ENCODE measurements at places on chromosomes 16 and 17.

- DNase-seq, result no peak
Measured at GRCh38 chr17:21816592-21817567, 124.6 kb downstream of the KCNJ18 start.

DNA sequence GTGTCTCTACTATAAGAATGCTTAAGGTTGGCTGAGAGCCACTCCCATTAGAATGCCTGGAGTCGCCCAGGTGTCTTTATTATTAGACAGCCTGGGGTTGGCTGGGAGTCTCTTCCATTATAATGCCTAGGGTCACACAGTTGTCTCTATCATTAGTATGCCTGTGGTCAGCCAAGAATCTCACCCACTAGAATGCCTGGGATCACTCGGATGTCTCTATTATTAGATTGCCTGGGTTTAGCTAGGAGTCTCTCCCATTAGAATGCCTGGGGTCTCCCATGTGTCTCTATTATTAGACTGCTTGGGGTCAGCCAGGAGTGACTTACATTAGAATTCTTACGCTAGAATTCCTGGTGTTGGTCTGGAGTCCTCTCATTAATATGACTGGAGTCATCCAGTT lies 2255.3 kb downstream of the TP53TG3F start:
- no peak for DNase-seq

DNA sequence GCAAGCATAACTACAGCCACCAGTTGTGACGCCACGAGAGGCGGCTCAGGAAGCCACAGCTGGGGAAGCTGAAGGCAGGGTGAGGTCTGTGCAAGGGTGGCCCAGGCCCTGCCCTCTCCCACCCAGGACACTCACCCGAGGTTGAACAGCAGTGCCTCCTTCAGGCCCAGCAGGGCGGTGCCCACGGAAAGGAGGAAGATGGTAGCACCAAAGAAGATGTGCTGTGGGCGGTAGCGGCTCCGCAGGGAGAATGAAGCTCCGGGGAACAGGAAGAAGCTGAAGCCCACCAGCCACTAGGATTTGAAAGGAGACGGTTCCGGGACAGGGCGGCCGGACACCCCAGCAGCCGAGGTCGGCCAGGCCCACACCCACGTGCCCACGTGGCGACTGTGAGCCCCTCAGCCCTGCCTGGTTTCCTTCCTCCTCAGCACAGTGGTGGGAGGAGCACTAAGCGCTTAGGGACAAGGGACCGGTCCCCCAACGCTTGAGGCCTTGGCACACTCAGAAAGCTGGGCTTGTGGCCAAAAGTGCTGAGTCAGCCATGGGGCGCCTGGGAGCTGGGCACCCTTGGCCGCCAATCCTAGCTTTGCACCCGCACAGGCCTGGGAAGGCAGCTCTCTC lies 11.0 kb downstream of the CYB561 start:
- no peak for DNase-seq

GRCh38 chr17:80646328-80646727 lies 101.7 kb downstream of the RPTOR start:
- DNase-seq, result no peak

- no peak for DNase-seq
Measured at GRCh38 chr17:37562016-37562745, 47.0 kb downstream of the SYNRG start.

DNA sequence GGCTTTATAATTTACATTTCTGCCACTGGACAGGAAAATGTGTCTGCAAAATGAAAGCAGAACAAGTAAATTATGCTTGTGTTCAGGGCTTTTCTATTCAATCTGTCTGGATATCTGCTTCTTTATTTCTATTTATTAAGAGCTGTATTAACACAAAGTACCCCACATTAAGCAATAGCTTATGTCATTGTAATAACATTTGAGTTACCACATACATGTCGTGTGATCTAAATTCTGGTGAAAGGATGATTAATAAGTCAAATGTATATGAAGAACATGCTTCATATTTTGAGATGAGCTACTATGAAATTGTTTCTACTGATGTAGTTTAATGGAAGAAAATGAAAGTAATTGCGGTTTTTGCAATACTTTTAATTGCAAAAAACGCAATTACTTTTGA lies 238.2 kb downstream of the KCNJ2 start:
- DNase-seq, result no peak

GRCh38 chr16:67216612-67217490 lies 10.1 kb upstream of the TMEM208 start:
- no peak for DNase-seq

DNA sequence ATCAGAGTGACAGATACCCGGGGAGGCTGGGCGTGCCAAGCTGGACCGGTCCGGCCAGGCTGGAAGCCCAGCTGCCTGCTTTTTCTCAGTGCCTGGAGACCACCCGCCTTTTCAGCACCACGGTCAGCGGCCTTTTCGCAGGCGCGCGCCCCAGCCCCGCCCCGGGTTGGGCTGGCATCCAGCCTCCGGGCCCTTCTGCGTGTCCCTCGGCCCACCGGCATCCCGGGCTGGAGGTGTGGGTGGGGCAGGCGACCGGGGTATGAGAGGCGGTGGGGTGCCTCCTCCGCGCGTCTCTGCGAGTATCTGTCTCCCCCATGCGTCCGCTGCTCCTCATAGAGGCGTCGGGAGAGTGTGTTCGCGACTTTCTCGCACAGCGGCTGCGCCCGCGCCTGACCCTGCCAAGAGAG lies 102.5 kb downstream of the MRM1 start:
- peak; percentile 6 for DNase-seq

GRCh38 chr17:35252651-35253050 lies 9.8 kb downstream of the SLFN5 start:
- DNase-seq, result no peak

DNA sequence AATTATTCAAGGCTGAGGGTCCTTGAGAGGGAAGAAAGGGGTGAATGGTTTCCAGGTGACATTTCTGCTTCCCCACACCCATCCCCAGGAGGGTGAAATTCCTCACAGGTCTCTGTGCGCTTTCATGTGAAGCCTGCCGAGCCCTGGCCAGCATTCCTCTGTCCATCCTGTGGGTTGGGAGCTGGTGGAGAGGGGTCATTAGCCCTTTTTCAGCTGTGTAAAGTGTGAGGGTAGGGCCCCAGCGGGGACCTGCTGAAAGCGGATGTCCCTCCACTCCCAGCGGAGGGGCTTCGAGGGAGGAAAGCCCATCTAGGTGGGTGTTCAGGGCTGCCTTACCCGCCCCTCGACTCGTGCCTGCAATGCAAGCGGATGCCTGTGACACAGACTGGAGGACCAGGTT lies 53.3 kb upstream of the DLX4 start:
- no peak for DNase-seq

GRCh38 chr16:22614271-22614947 lies 103.7 kb downstream of the NPIPB5 start:
- DNase-seq, result no peak

GRCh38 chr17:5472511-5472910 lies 3.7 kb upstream of the DHX33 start:
- no peak for DNase-seq

DNA sequence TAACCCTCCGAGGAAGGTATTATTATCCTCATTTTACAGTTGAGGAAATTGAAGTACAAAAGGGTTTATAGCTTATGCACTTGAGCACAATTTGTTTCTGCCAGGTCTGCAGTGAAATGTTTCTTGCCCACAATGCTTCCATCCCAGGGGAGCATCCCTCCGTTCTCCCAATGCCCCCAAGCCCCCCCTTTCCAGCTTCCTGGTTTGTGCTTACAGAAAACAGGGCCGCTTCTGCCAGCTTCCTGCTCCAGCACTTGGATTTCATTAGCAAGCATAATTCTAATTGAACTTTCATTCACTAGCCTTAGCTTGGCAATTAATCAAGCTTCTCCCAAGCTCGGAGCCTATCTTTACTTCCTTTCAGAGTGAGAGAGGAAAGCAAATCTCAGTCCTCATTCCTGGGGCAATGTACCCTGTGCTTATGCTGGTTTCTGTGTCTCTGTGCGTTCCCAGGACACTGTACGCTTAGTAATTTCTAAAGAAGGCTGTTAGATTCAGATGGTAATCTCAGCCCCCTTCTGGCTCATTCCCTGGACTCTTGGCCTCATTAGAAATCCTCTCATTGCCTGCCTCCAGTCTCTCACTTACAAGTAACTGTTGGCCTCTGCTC lies 141.6 kb downstream of the HS3ST2 start:
- DNase-seq, result no peak

- no peak for DNase-seq
Measured at GRCh38 chr16:86457501-86458148, 52.7 kb upstream of the FOXF1 start.

GRCh38 chr17:37823996-37824395 lies 79.1 kb upstream of the HNF1B start:
- DNase-seq, result no peak

- no peak for DNase-seq
Measured at GRCh38 chr16:63717806-63718205, 1404.1 kb downstream of the CDH11 start.

- DNase-seq, result no peak
Measured at GRCh38 chr16:69606985-69607384, 41.2 kb downstream of the NFAT5 start.

DNA sequence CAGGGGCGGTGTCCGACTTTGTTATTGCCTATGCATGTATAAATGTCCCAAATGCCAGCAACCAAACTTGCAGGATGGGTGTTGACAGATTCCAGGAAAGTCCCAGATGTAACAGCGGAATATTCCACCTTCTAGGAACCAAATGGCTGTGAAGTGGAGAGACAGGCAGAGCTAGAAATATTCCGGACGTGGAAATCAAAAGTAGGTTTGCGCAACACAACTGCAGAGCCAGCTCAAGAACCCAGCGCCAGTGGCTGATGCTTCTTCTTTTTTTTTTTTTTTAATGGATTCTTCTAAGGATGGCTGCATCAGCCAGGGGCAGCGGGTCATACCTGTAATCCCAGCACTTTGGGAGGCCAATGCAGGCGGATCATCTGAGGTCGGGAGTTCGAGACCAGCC lies 601.7 kb downstream of the MAF start:
- no peak for DNase-seq

DNA sequence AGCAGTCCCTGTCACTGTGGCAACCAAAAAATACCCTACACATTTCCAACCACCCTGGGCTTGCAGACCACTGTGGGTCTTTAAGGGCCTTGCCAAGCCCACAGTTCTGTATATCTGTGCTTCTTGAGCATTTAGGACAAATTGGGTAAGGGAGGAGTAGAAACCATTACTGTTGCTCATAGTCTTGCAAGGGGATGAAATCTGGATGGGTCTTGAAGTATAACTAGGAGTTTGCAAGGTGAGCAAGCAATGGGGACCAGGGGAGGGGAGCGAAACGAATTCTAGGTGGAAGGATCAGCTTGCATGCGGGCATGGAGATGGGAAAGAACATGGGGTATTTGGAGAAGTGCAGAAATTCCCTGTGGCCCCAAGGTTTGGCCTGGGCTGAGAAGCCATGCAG lies 202.9 kb downstream of the RAB11FIP4 start:
- no peak for DNase-seq

- DNase-seq, result no peak
Measured at GRCh38 chr16:27718201-27719105, 168.5 kb downstream of the KATNIP start.

GRCh38 chr17:71975331-71975801 lies 145.5 kb upstream of the SOX9 start:
- no peak for DNase-seq

GRCh38 chr17:16066125-16066524 lies 66.5 kb downstream of the TTC19 start:
- DNase-seq, result no peak

DNA sequence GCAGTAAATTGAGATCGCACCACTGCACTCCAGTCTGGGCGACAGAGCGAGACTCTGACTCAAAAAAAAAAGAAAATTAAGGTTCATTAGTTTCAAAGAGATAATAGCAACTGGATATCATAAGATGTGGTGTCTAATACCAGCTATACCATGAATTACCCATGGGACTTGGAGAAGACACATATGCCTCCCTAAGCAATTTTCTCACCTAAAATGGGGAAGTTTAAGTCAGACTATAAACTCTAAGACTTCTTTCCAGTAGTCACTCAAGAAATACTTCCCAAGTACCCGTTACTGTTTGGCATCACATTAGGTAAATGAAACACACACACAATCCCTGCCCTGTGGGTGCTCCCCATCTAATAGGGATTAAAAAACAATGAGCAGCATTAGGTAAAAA lies 22.6 kb downstream of the SMURF2 start:
- DNase-seq, result no peak

DNA sequence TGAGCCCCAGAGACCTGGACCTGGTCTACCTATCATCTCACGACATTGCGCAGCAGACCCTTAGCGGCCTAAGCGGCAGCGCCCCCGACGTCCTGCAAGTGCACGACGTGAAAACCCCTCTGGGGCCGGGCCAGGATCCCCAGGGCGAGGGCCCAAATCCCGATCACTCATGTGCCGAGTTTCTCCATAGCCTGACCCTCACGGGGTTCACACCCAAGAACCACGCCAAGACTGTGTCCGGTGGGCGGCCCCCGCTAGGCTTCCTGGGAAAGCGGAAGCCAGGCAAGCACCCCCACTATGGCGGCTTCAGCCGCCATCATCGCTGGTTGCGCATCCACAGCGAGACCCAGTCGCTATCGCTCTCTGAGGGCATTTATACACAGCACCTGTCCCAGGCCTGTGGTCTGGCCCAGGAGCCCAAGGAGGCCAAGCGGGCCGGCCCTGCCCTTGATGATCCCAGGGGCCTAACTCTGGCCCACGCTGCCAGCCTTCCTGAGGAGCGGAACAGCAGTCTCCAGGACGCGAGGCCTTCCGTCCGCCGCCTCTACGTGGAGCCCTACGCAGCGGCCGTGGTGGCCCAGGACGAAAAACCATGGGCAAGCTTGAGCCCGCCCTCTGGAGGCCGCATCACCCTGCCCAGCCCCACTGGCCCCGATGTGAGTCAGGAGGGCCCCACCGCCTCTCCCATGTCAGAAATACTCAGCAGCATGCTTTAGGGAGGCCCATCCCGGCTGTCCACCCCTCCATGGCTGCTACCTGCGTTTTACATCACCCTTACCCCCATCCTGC lies 82.8 kb upstream of the NOG start:
- DNase-seq, result no peak

DNA sequence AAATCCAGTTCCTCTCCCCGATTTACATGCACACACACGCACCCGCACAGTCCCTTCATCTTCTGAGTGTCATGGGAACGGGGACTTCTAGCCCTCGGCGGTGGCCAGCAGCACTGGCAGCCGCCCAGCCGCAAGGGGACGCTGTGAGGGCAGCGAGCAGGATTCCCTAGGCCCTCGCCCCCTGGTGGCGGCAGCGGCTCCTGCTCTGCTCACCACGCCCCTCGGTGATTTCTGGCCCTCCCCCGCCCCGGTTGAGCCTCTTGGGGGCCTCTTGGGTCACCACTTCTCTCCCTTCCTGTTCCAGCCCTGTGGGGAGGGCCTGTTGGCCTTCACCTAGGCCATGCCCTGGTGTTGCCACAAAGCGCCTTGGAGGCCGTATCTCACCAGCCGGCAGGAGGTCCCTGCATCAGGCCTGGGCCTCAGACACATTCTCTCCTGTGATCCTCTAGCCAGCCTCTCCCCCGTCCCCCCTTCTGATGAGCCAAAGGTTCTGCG lies 75.2 kb upstream of the KSR1 start:
- DNase-seq, result peak; percentile 55
